ENCODE measurements at places on chromosomes 1 and 21.

- DNase-seq, result no peak
These were observed 26.4 kb upstream of the CFHR4 start for GRCh38 chr1:196861429-196861828.

GRCh38 chr1:247576514-247576913 lies 11.6 kb upstream of the OR2G2 start:
- DNase-seq, result no peak

GRCh38 chr1:119324198-119324597 lies 44.4 kb upstream of the HAO2 start:
- no peak for DNase-seq

GRCh38 chr1:90761156-90761555 lies 44.1 kb upstream of the BARHL2 start:
- no peak for DNase-seq

DNA sequence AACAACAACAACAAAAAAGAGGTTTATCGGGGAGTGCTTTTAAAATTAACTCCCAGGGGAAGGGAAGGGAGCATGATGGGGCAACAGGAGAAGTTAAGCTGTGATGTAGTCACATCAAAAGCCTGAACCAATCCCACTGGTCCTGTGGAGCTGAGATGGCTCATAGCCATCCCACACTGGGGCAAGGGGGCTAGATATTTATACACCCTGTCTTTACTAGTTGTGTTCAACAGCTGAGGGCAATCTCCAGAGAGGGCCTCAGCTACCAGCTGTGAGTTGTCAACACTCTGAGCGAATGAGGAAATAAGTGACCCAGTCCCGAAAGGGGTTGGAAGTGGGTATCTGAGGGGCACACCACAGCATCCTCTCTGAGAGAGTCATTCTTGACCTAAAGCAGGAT lies 31.0 kb upstream of the CREG1 start:
- DNase-seq, result no peak

- DNase-seq, result no peak
These were observed 9.8 kb downstream of the SLAMF7 start for GRCh38 chr1:160748878-160749269.

DNA sequence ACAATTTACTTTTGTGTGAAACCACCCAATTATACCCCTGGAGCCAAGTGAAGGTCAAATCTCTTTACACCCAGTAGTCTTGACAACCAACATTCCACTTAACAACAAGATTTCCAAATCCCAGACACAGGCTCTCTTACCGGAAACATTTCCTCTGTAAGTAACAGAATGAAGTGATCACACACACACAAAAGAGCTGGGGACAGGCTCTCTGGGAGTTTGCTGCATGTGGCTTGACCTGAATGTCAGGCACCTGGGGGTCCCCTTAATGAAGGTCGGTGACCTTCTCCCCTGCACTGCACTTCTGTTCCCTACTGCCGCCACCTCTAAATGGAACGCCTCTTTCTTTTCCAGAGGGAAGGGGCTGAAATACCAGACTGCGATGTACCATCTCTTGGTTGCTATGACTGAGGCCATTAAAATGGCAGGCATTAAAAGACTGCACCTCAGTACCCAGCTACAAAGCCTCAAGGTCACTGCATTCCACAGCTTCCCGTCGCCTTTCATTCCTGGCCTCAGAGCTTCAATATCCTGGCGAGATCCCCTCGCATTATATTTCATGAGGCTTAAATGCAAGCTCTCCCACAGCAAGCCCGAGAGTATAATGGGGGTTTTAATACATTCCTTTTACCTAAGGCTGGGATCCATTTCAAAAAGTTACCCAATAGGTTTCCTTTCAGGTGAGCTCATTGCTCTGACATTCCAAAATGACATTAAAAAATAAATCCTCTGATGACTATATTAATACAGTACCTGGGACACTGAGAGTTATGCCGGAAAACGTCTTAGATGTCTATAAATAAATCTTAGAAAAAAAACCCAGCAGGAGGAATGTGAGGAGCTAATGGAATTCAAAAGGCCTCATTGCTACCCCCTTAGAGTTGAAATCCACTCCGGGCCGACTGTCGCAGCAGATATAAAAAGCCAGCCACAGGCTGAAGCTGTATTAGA lies 90.9 kb upstream of the DIRAS3 start:
- no peak for DNase-seq

DNA sequence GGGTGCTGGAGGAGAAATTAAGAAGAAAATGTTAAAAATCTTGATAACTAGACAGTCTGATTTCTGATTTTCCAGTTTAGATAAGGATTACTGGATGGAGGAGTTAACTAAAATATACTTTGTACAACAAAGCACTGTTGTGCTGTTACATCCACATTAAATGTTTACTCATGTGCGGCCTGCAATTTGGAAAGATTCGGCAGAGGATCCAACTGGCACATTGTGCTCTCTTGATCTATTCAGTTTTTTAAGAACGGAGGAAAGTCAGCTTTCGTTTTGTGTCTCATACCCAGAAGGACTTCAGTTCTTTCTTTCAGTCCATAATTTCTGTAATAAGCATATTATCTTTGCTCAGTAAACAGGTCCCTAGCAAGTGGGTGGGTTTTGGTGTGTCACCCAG lies 52.5 kb downstream of the UCK2 start:
- no peak for DNase-seq

GRCh38 chr1:213605732-213606131 lies 382.0 kb upstream of the PROX1 start:
- no peak for DNase-seq

- DNase-seq, result no peak
These were observed 1.0 kb downstream of the ROR1 start for GRCh38 chr1:63774617-63775417.

DNA sequence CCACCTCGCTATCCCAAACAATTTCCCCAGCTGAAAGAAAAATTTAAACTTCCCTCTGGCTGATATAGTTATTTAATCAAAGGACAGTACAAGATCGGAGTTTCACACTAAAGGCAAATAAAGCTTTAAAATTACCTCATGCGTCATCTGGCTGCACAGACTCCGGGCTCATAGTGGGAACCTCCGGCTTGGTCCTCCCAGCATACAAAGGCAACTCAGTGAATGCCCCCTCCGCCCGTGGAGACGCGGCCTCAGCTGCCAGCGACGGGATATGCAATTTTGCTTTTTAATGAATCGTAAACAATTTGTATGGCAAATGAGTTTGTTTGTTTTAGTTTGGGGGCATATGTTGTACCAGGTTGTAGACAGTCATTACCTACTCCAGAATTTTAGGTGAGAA lies 214.6 kb upstream of the NFIA start:
- no peak for DNase-seq

DNA sequence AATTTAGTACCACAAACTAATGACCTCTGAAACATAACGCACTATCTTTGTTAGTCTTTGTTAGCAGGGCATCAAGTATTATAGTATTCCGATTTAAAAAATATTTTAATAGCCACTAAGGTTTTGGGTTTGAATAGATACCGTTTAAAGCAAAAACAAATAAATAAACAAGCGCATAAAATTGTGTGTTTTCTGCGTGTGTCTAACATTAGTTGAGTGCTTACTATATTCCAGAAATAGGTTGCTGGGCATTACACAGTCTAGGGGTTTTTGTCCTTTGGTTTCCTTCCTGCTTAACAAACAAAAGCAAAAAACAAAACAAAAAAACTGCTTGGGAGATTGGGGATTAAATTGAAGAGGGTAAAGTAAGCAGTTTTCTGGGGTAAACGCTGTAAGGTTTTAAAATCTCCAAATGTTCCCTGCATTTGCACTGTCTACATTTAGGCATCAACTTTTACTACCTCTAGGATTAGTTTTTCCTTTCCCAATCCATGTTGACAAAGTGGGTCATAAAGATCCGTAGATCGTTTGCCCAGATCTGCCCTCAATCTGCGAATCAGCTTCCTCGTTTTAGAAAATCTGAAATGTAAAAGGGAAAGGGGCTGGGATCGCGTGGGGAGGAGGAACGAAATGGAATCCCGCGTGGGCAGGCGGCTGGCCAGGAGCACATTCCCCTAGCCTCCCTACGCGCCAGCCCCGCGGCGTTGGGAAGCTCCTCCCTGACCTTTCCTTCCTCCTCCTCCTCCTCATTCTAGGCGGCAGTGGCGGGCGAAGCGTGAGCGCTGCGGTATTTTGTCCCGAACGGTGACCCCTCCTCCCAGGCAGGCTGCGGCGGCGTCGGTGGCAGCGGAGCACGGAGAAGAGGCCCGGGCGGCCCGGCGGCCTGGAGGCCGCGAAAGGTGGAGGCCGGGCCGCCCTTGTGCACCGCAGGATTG lies at the start of gene KCTD3:
KCTD3 (plus strand) TSS at position 749 of the 935 bp plus-strand sequence. CDS start 382 bp downstream, outside the sequence.
- no peak for DNase-seq

DNA sequence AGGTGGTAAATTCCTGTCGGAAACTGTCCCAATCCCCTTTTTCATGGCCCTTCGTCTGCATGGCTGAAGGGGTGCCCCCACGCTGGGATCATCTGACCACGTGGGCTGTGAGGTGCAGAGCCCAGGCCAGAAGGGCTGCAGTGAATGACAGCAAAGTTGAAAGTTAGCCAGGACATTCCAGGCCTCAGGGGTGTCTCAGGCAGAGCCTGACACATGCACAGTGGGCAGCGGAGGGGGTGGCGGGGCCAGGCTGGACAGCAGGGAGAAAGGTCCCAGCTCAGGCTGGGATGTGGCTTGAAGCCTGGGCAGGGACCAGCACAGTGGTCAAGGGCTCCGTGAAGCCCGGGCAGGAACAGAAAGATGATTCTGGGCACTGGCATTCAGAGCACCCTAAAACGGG lies 49.6 kb downstream of the GRIK3 start:
- no peak for DNase-seq

DNA sequence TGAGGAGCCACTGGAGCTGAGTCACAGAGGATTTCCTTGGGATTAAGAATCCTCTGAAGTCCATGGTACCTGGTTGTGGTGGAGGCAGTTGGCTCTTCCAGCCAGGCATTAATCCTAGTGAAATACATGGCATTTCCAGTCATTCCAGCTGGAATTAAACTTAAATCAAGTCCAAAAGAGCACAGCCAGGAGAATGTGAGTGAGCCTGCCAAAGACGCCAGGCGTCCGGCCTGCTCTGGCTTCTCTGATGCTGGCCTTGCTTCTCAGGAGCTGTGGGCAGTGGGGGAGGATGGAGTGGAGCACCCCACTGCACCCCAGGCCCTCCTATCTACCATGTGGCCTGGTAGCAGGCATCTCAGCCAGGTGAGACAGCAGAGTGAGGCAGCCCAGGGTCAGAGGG lies 23.4 kb upstream of the TENT5C start:
- DNase-seq, result no peak

- no peak for DNase-seq
These were observed 4.5 kb downstream of the RFX5 start for GRCh38 chr1:151342569-151342968.

DNA sequence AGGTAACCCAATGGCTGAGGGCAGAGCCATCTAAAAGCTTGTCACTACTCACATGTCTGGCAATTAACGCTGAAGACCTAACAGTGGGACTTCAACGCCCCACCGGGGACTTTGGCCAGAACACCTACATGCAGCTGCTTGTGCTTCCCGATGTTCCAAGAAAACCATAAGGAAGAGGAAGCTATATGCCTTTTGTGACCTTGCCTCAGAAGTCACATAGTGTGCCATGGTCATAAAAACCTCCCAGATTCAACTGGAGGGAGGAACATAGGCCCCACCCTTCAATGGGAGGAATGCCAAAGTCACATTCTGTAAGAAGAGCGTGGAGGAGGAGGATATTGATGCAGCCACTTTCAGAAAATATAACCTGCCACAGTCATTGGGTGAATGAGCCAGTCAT lies 147.8 kb upstream of the MAGI3 start:
- DNase-seq, result no peak

- DNase-seq, result no peak
These were observed 1.7 kb downstream of the EPHA2 start for GRCh38 chr1:16153999-16154673.

DNA sequence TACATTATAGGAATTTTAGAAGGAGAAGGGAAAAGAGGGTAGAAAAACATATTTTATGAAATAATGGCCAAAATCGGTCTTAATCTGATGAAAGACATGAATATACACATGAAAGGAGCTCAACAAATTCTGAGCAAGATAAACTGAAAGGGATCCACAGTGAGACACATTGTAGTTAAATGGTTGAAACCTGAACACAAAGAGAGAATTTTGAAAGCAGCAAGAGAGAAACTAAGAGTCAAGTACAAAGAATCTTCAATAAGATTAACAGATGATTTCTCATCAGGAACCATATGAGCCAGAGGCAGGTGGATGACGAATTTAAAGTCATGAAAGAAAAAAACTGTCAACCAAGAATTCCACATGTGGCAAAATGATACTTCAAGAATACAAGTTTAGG lies 15.8 kb upstream of the MTR start:
- DNase-seq, result no peak

- no peak for DNase-seq
These were observed 22.6 kb downstream of the TNFRSF8 start for GRCh38 chr1:12085643-12086260.

- no peak for DNase-seq
These were observed 4.3 kb downstream of the METTL13 start for GRCh38 chr1:171785766-171786165.

DNA sequence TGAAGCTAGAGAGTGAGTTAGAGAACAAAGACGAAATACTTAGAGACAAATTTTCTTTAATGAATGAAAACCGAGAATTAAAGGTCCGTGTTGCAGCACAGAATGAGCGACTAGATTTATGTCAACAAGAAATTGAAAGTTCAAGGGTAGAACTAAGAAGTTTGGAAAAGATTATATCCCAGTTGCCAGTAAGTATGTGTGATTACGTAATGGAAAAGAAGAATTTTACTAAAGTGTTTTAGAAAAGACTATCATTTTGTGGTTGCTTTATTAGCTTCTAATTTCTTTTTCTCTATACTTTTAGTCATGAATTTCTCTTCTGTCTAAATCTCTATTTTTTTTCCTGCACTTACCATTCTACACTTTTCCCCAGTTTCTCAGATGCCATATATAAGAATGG lies 26.7 kb downstream of the CCDC18 start:
- no peak for DNase-seq

DNA sequence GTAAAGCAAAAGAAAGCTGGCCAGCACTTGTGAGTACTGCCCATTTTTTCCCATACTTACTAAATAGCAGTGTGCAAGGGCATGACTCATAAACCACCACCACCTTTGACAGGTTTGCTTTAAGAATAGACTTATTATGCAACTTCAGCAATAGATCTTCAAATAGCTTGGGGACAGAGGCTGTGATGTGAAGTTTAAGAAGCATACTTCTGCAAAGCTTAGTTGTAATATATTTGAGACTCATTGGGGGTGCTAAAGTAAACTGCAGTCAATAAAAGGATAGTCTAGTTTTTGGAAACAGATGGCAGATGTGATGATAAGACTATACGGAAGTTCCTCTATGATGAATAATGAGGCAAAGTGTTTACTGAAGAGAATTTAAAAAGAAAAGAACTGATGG lies 210.0 kb downstream of the PLA2G4A start:
- DNase-seq, result no peak

Measured in activated CD8-positive, alpha-beta memory T cell treated with anti-CD3 and anti-CD28 coated beads for 1 hour (primary cell).